ENCODE measurements at places on chromosomes 6 and 20.

- no peak for DNase-seq
Measured at GRCh38 chr6:157790548-157791160, 32.4 kb upstream of the SNX9 start.

GRCh38 chr20:13029687-13030375, 21.1 kb downstream of the SPTLC3 start:
- DNase-seq, result no peak

DNA sequence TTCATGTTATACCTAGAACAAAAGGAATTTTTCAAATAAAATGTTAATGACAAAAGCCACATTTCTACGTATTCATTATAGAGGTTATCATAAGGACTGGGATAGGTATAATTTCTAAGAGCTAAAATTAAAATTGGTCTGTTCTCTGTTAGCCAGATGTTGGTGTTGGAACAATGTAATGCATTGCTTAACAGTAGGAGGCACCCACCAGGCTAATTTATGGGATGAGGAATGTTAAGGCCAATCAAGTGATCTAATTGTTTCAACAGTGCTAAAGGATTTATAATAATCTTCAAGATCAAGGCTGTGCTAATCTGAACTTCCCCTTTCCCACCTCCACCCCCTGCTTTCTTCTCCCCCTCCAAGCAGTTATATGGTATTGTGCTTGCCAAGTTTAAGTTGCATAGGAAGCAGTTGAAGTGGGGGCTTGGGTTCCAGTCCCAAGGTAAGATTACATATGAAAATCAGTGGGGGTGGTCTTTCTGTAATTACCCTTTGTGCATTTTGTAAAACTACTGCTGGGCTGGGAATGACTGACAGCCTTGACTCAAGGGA, 89.2 kb upstream of the BACH2 start:
- DNase-seq, result no peak

GRCh38 chr6:160005861-160006540, 37.1 kb downstream of the IGF2R start:
- DNase-seq, result no peak

DNA sequence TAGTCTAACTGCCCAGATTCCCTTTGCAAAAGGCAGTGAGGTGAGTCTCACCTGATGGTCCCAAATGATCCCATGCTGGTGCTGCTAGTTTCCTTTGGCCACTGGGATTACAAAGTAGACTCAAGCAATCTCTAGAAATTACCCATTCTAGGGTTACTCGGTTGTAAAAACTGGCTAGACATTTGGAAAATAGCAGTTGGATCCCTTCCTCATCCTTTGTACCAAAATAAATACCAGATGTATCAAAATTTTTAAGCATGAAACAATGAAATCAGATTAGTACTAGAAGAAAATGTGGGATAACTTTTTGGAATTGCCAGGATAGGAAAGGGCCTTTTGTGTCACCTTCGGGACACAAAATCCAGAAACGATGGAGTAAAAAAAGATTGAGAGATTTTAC, 112.9 kb upstream of the TOP1 start:
- DNase-seq, result no peak

DNA sequence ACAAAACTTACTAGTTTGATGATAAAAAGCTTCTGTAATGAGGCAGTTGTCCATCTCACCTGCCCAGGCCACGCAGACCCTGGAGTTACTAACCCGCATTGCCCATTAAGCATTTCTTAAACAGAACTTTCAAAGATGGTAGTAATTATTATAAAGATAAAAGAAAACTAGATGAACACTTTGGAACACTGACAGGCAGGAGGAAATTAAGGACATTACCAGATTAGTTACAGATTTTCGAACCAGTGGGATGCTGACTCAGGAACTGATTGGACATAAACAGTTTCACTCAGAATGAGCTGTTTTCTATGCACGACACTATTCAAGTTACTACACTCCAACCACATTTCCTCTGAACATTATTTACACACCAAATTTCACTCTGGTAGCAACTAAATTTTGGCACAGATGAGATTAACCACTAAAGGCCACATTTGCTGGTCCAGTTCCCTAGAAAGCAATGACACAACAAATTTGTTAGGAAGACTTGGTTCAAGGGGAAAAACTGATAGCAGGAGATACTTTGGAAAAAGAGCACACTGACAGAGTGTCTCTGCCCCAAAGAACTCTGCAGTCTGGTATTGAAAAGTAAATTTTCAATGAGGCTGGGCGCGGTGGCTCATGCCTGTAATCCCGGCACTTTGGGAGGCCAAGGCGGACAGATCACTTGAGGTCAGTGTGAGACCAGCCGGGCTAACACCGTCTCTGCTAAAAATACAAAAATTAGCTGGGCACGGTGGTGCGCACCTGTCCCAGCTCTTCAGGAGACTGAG, 3.0 kb downstream of the ROMO1 start:
- DNase-seq, result no peak

DNA sequence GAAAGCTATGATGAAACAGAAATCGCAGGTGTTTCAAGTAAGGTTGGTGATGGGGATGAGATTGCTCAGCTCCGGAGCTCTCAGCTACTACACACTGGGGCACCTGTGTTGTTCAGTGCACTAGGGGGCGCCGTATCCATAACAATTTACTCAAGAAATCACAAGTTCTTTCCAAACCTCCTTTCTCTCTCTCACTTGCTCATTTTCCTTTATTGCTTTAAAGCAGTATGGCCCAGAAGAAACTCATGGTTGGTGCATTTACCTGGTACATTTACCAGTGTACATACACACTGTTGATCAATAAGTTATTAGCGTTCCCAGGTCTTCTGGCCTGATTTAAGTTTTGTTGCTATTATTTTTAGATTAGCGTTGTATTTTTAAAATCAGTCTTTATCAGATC, 235.2 kb upstream of the TAB2 start:
- DNase-seq, result peak; percentile 70

DNA sequence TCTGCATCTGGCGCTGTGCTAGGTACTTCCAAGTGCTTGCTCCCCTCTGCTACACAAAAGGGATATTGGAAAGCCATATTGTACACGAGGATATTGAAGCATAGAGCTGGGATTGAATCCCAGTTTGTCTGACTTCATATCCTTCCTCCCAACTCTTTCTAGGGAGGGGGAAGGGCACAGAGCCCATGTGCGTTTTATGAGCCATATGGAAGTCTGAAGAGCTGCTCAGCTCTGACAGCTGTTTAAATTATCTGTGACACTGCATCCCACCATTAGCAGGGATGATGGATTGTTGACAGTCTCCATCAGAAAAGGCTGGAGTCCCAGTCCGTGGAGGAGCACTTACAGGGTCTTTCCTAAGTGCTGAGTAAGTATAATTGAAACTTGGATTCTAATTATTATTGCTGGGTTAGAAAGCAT, 18.4 kb downstream of the TIAM2 start:
- no peak for DNase-seq

DNA sequence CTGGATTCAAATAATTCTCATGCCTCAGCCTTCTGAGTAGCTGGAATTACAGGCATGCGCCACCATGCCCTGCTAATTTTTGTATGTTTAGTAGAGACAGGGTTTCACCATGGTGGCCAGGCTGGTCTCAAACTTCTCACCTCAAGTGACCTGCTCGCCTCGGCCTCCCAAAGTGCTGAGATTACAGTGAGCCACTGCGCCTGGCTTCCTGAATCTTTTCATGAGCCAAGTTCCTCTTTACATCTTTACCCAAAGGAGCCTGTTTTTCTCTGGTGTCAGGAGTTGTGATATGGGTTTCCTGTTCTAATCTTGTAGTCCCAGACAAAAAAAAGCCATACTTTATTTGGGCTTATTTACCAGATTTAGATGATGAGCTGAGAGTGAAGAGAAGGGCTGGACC, 34.4 kb downstream of the PCNA start:
- DNase-seq, result no peak

GRCh38 chr20:10510216-10510615, 75.1 kb downstream of the SLX4IP start:
- no peak for DNase-seq

- no peak for DNase-seq
Measured at GRCh38 chr6:168420084-168420483, 20.9 kb upstream of the SMOC2 start.

DNA sequence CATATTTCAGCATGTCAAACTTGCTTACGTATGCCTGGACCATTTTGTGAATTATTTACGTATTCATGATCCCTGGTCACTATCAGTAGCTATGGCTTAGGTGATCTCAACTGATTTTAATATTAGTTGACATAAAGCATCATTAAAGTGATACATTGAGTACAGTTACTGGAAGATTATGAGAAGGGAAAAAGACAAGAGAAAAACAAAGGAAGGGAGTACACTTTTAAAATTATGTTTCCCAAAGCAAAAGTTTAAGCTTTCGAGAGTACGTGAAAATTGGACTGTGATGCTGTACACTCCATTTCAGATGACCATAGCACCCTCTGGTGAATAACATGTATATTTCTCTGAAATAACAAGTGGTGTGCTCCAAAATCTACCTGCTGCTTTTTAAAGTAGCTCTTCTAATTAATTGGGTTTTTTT, 215.0 kb upstream of the HSF2 start:
- no peak for DNase-seq

DNA sequence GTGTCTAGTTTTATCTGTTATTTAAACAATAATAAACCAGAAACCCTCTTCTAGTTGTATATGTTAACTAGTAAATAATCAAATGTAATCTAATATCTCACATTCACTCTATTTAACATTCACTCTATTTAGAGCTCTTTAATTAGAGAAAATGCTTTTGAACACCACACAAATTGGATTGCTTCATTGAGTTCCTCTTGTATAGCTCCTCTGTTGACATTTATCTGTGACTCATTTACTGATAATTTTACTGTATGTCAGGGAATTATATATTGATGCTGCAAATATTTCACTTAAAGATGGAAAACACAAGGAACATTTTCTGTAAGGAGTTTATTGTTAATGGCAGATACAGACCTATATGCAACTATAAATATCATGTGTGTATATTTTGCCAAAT, 594.6 kb downstream of the COL12A1 start:
- no peak for DNase-seq

- no peak for DNase-seq
Measured at GRCh38 chr6:42834056-42834455, 45.4 kb upstream of the RPL7L1 start.

DNA sequence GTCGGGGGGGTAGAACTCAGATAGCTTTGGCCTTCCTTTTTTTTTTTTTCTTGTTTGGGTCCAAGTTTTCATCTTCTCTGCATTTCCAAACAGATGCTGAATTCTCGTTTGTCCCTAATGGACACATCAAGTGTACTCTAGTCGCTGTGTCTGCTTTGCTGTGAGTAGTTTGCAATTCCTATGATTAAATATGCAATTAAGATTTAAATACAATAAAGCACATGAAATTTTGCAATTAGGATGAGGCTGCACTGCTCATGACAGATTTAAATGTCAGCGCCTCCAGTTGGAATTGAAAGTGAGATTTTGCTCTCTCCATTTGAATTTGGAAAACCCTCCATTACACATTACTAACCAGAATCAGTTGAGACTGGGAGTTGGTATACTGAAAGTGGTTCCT, 70.4 kb downstream of the PFDN4 start:
- no peak for DNase-seq

- no peak for DNase-seq
Measured at GRCh38 chr20:57198132-57199072, 68.0 kb downstream of the BMP7 start.

All from stimulated activated CD4-positive, alpha-beta T cell treated with anti-CD3 and anti-CD28 coated beads, Interleukin-12 subunit alpha, Interleukin-12 subunit beta, amount 100 ng/mL, for 24 hours (primary cell).